ENCODE measurements at places on chromosomes 7 and 10.

DNA sequence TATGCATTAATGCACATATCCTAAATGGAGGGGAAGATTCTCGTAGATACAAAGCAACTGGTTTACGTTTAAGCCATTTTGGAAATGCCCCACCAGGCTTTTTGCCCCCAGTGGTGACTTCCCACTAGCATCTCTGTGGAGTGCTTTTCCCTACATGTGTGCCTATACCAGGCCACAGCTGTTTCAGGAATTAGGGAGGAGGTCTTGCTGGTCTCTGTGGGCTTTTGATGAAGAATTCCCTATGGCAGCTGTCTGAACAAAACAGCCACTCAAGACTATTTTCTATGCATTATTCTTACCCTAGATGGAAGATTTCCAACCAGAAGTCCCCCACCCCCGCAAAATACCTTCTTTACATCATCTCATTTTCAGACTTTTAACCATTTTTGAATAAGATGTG, 52.0 kb upstream of the NMT2 start:
- DNase-seq = no peak

DNA sequence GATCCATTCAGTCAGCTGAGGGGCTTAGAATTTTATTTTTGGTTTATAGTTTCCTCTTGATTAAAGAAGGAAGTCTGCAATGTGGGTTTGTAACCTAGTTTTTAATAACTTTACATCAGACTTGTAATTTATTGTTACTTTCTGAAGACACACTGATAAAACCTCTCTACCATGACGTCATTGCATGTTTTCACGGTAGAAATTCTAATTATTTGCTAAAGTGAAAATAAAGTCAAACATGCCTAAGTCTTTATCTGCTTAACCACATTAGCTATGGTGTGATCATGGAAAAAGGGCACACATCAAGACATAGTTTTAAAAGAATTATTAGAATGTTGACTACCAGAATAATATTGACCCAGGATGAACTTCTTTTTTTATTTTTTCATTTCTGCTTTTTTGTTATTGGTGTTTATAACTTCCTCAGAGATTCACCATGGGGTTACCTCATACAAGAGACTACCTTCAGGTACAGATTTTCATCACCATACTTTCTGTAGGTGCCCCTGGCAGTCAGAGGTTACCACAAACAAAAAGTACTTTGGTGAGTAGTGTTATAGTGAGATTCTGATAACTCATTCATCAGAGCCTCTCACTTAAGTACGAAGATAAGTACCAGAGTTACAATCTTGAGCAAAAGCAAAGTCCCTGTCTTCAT, 7.0 kb upstream of the PANK1 start:
- no peak for DNase-seq

DNA sequence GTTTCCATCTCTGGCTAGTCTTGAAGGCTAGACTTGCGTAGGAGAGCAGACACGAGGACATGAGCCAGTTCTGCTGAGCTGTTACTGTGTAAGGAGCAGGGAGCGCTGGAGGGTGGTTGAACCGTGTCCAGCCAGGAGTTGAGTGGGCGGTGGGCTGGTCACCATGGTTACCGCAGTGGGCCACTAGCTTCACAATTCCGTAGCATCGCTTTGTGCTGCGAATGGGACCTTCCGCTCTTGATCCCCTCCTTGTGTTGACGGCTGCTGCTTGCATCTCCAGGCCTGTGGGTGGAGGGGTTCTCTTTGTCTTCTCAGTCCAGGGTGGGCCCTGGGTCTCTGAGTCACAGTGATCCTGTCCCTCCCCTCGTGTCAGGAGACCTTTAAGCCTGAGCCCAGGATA, 49.4 kb upstream of the OCM start:
- no peak for DNase-seq

GRCh38 chr7:2757904-2758672, 70.1 kb downstream of the AMZ1 start:
- DNase-seq = peak; percentile 32

DNA sequence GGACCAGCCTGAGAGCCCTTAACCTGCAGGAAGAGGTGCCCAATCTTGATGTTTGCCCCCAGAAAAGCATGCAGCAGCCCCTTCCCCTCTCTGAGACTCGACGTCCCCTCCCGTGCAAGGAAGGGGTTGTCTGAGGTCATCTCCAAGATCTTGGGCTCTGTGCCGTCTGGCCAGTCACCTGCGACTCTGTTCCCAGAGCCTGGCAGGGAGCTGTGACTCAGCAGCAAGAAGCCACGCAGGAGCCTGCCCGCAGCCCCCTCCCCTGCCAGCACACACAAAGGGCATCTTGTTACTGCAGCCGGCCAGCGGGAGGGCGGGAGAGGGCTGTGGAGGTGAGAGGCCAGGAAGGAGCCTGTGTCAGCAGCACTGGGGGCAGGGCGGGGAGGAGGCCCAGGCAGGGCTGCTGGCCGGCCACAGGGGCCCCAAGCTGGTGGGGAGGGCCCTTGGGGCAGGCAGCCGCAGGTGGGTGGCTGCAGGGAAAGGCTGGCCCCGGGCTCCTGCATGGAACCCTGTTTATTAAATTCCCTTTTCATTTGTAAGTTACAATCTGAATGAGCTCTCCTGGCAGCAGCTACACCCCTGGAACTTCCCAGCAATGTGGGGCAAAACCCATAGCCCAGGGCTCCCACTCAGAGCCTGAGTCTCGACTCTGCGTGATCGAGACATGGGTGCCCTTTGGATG, 103.7 kb upstream of the ZMIZ1 start:
- DNase-seq = no peak

DNA sequence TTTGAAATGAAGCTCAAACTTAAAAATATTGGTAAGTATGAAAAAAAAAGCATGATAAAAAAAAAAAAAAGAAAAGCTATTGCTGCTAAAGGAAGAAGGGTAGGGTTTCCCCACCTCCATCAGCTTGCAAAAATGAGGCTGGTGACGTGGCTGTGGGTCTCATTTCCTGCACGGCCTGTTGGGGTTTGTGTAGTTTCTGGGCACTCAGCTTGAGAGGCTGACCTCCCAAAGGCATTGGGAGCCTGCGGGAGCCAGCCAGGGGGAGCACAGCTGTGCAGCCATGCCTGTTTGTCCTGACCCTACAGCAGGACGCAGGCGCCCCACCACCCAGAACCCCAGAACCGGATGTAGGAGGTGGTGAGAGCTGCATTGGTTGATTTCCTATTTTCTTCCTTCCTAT, 48.8 kb upstream of the CARD11 start:
- DNase-seq = peak; percentile 83

GRCh38 chr10:103720328-103720963, 134.9 kb downstream of the SH3PXD2A start:
- DNase-seq = no peak

DNA sequence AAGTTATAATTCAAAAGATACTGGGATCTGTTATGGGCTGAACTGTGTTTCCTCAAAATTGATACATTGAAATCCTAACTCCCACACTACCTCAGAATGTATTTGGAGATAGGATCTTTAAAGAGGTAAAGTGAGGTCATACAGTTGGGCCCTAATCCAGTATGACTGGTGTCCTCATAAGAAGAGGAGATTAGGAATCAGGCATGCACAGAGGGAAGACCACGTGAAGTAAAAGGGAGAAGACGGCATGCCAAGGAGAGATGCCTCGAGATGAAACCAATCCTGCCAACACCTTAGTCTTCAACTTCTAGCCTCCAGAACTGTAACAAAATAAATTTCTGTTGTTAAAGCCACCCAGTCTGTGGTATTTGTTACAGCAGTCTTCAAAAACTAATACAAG, 5.9 kb upstream of the CFAP69 start:
- no peak for DNase-seq

DNA sequence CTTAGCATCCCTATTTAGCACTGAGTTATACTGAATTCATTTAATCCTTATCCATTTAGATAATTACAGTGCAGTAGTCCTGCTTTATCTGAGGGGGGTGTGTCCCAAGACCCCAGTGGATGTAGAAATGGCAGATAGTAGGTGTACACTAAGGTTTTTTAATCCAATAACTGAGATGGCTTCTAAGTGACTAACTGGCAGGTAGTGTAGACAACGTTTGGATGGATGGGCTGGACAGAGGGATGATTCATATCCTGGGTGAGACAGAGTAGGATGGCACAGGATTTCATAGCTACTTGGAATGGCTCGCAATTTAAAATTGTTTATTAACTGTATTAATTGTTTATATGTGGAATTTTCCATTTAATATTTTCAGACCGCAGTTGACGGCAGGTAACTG, 295.6 kb downstream of the CCDC3 start:
- no peak for DNase-seq

DNA sequence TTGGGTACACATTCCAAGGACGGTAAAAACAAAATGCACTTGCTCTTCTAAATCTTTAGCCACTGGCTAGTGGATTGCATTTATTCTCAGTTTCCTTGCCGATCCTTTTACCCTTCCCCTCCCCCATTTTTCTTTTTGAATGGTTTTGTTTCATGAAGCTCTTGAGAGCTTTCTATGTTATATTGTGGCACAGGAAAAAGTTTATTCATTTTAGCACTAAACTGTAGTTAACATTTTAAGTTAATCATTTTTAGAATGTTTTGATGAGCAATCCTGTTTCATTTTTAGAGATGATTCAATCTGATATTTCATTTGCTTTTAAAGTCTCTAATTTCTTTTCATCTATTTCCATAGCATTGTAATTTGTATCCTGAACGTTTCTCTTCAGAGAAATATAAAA, 24.0 kb downstream of the ZEB1 start:
- no peak for DNase-seq

- DNase-seq = no peak
Measured at GRCh38 chr7:112937651-112938415, 147.6 kb upstream of the TMEM168 start.

GRCh38 chr7:37352974-37353948, 95.4 kb downstream of the ELMO1 start:
- peak; percentile 79 for DNase-seq

DNA sequence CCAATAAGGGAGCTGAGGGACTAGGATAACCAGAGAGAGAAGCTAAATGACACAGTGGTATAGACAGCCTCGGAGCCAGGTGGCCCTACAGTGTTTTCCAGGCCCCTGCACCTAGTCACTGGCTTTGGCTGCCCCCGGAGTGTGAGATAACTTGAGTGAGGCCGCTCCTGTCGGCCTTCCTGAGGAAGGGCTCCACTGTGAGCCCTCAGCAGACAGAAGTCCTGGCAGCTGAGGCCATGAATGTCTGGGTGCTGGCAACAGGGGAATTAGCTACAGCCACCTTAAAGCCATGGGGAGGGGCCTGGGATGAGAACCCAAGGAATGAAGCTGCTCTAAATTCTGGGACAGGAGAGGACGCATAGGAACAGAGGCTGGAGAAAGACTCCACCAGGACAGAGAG, 4.6 kb upstream of the GDF10 start:
- no peak for DNase-seq

Measured in CD4-positive, alpha-beta T cell treated with Interferon alpha-2 for 1 hour (primary cell).